ENCODE measurements at places on chromosomes 7 and 10.
A peak's percentile ranks its signal among the peaks of the same experiment; 100 is the strongest.

DNA sequence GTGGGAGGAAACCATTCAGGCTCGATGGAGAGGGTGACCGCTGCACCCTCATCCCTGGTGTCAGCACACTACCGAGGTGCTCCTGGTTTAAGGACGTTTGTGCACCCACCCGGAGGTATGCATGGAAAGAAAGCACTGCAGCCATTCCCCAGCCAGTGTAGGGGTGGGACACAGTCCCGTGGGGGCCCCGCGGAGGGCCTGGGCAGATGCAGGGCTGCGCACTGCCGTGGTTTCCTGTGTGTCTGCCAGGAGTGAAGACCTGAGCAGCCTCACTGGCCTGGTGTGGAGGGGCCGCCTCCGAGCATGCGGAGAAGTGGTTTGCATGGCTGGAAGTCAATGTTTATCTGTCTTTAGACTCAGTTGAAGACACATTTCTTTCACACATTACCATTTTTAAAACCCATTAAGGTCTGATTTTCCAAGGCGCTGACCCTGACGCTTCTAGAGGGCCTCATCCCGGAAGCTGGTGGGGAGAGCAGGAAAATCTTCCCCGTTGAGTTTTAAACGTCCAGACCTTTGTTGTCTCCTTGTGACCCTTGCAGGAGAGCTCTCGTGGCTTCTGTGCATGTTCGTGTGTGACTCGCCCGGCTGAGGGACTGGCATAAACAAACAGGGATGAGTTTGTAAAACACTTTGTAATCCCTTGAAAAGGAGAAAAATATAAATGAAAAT lies 188.1 kb downstream of the MGMT start:
- no peak for DNase-seq

GRCh38 chr7:111138586-111138985 lies 47.7 kb downstream of the LRRN3 start:
- DNase-seq, result no peak

DNA sequence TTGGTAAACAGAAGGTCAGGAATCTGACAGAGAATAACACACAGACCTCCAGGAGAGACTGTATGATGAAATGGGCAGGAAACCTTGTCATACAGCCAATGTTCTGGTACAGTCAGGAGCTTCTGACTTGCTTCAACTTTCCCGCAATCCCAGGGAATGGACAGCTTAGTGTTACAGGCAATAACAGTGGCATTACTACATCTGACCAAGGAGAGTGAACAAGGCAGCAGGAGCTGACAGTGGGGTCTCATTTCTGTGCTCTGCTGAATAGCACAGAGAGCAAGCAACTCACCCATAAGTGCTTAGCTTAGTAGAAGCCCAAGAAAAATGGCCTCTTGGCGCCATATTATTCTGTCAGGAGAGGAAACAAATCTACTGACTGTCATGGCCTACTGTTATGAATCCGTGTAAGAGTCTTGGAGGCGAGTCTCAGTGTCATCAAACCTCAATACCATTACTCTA lies 186.2 kb upstream of the MTPN start:
- DNase-seq, result no peak

- no peak for DNase-seq
These were observed 28.9 kb upstream of the LMTK2 start for GRCh38 chr7:98077762-98078161.

DNA sequence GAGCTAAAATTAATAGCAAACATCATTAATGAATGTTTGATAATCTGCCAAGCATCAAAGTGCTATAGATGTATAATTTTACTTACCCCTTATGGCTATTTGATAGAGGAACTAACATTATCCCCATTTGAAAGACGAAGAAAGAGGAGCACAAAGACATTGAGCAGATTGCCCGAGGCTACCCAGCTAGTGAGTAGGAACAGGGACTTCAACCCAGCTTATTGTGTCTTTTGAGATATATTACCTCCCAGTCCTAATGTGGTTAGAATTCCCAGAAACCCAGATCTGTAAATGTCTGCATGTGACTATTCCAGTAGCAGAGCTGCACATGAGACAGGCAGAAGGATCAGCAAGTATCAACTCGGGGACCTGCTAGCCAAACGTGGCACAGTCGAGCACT lies 160.1 kb upstream of the AOAH start:
- no peak for DNase-seq

DNA sequence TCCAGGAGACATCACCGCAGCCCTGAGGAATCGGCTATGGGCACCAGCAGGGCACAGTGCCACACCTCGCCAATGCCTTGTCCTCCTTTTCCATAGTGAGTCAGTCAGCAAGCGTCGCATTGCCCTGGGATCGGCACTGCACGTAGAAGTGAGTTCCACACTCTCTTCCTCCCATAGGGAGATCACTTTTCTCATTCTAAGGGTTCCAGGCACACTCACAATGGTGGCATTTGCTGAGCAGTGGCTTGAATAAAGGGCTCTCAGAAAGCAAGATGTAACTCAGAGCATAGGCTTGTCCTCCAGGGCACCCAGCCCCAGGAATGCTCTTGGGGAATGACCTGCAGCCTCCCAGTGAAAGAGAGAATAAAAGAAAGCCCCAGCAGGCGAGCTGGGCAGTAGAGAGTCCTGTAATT lies 1.1 kb upstream of the VIM start:
- peak; percentile 36 for DNase-seq

- DNase-seq, result no peak
These were observed 1.2 kb downstream of the NACAD start for GRCh38 chr7:45087301-45088145.

GRCh38 chr10:71084061-71084817 lies 128.1 kb upstream of the UNC5B start:
- DNase-seq, result peak; percentile 18

GRCh38 chr10:17795813-17796594 lies 13.1 kb upstream of the MRC1 start:
- no peak for DNase-seq

DNA sequence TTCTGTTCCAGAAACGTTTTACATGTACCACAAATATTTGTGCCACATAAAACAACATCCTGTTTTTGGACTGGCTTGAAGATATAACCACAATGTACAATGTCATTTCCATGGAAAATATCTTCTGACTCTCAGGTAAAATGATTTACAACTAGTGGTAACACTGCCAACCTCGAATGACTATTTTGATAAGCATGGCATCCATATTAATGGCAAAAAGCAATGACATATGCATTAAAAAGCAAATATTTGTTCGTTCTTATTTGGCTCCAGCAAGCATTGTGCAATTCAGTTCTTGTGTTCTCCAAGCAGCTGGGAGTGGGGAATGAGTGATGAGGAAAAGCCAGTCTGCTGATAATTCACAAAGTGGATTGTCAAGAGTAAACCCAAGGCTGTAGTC lies 289.0 kb downstream of the PLXDC2 start:
- no peak for DNase-seq

DNA sequence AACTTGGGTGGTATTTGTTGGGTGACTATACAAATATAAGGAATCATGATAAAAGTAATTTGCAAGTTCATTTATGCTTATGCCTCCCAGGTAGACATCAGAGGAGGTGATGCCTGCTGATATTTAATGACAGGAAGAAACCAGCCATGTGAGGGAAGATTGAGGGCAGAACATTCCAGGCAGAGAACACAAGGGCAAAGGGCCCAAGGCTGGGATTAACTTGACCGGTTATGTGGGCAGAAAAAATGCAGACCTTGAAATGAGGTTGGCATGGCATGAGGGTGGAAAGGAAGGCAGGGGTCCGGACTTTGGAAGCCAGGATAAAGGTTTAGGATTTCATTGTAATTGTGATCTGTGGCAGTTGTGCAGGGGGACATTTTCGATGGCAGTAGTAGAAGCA lies 68.0 kb upstream of the MTPN start:
- no peak for DNase-seq

GRCh38 chr7:155809947-155810769 lies 2.1 kb downstream of the SHH start:
- DNase-seq, result no peak

- DNase-seq, result no peak
These were observed 540.4 kb downstream of the CNTNAP2 start for GRCh38 chr7:146656988-146657387.

GRCh38 chr7:411677-412312 lies 107.9 kb downstream of the PDGFA start:
- no peak for DNase-seq

DNA sequence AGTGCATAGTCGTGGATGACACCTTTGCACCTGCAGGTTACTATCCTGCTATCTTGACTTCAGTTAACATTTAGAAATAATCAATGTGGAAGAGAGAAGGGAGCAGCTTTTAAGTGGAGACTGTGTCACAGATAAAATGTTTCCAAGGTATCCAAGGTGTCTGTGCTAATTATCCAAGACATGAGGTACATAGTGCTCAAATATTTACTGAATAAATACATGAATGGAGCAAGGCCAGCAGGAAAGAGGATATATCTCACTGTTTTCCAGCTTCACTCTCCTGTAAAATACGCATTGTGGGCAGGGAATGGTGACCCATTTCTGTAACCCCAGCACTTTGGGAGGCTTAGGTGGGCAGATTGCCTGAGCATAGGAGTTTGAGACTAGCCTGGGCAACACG lies 552.4 kb downstream of the PHTF2 start:
- DNase-seq, result no peak

- DNase-seq, result no peak
These were observed 183.3 kb downstream of the STK31 start for GRCh38 chr7:23893176-23893941.

DNA sequence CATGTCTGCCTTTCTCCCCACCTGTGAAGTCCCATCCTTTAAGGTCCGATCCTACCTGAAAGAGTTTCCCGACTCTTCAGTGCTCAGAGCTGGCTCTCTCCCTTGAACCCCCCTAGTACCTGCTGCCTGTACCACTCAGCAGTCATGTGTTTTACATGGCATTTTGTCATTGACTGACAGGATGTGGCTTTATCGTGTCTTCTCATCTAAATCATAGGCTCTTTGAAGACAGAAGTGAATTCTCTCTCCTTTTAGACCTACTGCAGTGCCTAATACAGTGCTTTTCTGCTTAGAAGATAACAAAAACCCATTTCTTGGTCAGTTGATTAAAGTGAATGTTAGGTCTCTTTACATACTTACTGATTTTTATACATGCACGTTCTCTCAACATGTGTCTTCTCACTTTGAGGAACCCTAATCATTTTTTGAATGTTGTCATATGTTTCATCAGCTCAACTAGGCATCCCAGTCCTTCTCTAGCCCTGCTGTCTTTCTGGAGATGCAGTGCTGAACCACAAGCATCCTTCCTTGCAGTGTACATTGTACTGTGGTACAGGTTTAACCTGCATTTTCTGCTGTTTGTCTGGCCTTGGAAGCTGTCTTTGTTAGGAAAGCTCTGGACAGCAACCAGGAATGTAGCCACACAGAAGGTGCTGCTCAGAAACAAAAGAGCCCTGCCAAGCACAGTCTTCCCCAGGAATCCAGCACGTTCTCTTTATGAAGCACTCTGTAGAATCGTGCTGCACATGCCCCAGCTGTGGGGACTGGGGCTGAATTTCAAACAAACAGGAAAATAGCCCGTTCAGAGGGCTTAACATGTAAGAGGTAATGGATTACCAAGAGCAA lies 28.1 kb upstream of the LRRC4 start:
- DNase-seq, result no peak

DNA sequence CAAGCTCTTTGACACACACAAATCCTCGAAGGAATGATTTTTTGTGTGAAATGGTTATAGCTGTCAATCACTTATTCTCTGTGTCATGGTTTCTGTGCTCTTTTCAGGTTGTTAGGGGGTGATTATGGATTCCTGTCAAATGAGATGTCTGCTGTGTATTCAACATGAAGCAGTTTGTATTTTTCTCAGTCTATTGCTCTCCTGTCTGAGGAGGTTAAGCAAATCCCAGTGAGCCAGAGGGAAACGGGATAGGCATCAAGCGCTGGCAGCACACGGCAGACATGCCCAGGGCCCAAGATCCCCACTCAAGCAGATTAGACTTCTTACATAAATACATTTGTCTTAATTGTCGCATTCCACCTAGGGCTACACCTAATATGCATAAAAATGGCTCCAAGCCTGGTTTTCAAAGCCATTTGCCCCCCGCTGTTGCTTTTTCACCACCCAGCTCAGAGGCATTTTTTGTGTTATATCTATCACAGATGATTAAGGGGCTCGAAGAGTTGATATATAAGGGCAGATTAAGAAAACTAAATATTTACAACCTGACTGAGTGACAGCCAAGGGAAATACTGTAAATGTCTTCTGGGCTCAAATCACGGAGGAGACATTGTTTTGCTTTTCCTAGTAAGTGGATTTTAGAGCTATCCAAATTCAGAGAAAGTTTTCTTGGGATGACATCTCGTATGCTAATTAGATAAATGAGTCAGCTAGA lies 192.7 kb upstream of the LRGUK start:
- no peak for DNase-seq

- DNase-seq, result peak; percentile 79
These were observed 12.1 kb upstream of the RHBDD2 start for GRCh38 chr7:75866489-75867389.

- peak; percentile 65 for DNase-seq
These were observed at the start of gene CTTNBP2 for GRCh38 chr7:117873310-117874190. CTTNBP2 (minus strand) TSS chr7:117873441; CDS start chr7:117873415, 26 bp downstream.

- DNase-seq, result no peak
These were observed 40.0 kb upstream of the PDK4 start for GRCh38 chr7:95636140-95636940.

DNA sequence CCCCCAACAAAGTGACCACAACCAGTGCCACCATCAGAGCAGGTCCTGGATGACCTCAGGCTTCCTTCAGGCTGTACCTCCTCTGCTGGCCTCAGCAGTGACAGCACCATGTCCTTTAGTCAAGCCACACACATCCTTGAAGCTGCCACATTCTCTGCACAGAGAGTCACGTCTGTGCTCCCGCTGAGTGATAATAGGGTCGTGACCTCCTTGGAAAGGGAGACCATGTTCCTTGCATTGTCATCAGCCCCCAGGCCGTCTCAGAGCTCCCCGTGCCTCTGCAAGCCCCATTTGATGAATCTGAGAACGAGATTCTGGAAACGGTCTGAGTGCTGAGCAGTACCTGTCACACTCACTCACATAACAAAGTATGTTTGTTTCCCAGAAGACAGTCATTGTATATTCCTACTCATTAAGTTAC lies 106.5 kb upstream of the PRR15 start:
- no peak for DNase-seq

- DNase-seq, result no peak
These were observed 97.7 kb downstream of the TAF3 start for GRCh38 chr10:7915923-7916536.

- DNase-seq, result no peak
These were observed 26.1 kb downstream of the ABCB1 start for GRCh38 chr7:87574630-87575029.

- no peak for DNase-seq
These were observed 80.3 kb downstream of the KIAA1217 start for GRCh38 chr10:24289235-24289634.

DNA sequence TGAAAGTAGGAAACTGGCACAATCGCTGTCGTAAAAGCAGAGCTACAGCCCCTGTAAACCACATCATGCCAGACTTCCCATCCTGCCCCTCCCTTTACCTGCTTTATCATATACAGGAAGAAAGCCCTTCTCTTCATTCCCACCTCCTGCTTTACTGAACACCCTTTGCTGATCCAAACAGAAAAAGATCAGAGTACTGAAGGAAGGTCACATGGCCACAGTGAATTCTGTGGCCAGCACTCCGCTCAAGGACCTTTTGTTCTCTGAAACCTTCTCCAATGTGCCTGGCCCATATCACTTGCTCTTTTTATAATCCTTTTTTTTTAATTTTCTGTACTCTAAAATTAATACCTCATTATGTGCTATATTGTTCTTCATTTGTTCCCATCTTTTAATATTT lies 108.8 kb upstream of the LRGUK start:
- no peak for DNase-seq
